ENCODE measurements at places on chromosomes 12 and 14. TPM values are rescaled to one million over a fixed set of nuclear protein-coding genes. Genes with fewer than 3 reads are reported as not detected.

- DNase-seq = no peak
Observed at GRCh38 chr12:125228519-125229260, 163.5 kb downstream of the AACS start.

GRCh38 chr14:105070760-105071137 lies 5.5 kb upstream of the GPR132 start:
- peak; percentile 16 for DNase-seq

DNA sequence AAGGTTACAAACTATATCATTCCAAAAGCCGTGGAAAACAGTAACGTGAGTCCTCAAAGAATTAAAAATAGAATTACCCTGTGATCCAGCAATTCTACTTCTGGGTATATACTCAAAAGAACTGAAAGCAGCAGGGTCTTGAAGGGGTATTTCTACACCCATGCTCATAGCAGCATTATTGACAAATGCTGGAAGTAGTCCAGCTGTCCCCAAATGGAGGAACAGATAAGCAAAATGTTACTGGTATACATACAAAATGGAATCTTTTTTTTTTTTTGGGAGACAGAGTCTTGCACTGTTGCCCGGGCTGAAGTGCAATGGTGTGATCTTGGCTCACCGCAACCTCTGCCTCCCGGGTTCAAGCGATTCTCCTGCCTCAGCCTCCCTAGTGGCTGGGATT lies 32.9 kb downstream of the ADIPOR2 start:
- DNase-seq = no peak

- no peak for DNase-seq
Observed at GRCh38 chr12:105927564-105927963, 211.2 kb downstream of the NUAK1 start.

DNA sequence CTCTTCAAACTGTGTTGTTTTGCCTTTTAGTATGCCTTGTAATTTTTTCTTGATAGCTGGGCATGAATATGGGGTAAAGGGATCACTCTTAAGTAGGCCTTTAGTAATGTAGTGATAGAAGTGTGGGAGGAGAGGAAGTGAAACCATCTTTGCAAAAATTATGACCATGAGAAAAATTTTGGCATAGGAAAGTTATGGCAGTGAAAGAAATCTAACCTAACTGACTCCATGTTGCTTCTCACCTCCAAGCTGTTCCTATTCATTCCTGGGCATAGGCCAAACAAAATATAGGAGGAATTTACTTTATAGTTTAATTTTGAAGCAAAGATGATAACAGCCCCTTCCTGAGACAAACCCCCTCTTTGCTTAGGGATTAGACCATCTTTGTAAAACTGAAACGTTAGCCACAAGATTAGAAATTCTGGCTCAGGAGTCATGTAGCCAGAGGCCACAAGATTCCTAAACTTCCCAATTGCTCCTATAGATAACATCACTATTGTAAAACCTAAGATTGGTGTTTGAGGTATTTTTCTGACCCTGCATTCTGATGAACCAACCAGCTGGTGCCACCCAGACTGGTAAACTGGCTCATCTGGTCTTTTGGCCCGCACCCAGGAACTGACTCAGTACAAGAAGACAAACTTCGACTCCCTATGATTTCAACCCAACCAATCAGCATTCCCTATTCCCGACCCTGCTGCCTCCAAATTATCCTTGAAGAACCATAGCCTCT lies 45.8 kb downstream of the CRADD start:
- no peak for DNase-seq

DNA sequence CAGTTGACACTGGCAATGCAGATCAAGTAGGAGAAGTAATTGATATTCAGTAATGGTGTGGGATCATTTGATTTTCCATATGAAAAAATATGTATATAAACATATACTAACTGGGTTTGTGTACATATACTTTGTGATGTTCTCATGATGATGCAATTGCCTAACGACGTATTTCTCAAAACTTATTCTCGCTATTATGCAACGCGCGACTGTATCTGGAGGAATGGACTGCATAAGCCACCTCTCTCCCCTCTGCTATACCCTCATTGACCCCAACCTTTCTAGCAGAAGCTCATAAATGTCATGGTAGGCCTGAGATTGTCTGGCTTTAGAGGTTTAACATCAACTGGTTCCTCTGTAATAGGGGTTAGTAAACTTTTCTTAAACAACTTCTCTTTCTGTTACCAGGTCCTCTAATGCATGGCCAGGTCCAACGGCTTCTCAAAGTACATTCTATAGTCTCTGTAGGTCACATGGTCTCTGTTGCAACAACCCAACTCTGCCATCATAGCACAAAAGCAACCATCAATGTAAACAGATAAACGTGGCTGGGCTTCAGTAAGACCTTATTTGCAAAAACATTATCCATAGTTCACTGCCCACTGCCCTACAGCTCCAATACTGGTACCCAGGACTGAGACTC lies 59.3 kb downstream of the FOXN3 start:
- DNase-seq = no peak

KLRD1 gene
- 3.1 TPM for total RNA-seq

DNA sequence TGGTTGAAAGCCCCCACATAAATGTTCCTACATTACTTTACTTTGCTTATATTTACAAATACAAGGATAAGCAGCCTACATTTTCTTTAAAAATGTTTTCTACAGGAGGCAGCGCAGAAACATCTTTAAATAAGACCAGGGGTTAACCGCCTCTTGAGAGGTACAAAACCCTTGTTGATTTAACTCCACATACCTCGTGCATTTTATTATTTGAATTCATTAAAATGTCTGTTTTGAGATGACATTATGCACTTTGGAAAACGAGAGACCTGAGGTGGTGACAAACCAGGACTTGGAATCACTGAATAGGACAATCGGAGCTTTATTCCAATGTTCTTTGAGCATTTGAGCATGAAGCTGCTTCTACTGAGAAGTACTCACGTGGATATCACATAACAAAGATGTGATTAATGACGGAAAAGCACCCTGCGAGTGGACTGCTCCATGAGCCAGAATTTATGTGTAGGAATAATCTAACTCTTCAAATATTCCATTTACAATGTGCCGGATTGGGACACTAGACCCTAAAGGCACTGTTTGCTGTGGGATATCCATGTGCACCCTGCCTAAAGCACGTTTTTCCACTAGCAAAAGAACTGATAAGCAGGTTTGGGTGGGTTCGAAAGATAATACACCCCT lies 746 bp upstream of the DUSP16 start:
- no peak for DNase-seq
